Activated CD4-positive, CD25-positive, alpha-beta regulatory T cell (primary cell): ENCODE measurements at places on chromosomes 13 and 19.

DNA sequence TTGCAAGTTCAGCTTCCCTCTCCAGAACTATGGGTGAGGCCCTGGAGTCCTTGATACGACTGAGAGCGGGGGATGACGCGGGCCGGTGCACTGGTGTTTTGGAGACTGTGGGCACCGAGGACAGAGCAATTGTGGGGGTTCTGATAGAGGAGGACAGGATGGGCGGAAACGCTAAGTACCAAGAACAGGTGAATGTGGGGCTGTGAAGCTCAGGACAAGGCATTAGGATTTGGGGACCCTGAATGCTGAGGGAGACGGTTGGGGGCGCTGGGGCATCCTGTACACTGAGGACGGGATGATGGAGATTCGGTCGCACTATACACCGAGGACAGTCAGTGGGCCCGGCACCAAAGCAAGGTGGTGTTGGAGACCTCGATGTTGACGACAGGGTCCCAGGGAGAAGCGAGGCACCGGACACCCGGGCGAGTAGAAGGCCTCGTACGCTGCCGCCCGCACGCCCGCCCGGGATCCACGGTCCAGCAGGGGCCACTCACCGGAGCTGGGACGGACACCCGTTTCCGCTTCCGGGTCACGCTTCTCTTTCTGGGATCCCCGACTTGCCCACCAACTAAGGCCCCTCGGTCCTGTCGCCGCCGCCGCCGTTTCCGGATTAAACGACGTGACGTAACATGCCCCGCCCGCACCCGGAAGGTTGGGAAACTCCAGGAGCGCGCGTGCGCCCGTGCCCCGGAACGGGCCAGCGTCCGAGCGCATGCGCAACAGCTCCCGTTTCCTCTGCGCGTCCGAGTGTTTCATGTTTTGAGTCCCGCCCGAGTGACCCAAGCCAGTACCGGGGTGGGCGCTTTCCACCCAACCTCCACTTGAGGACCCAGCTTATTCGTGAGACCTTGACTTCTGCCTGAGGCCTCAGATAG lies at the start of gene CHMP2A:
Gene CHMP2A (minus strand): TSS at position 612 of the 875 bp plus-strand sequence. CDS start 893 bp downstream, outside the sequence.
- no peak for DNase-seq

GRCh38 chr19:29845574-29846176 lies 33.9 kb downstream of the CCNE1 start:
- no peak for DNase-seq

- no peak for DNase-seq
Observed at GRCh38 chr19:30330266-30330665, 41.9 kb upstream of the ZNF536 start.

GRCh38 chr19:5935473-5936291 lies 21.6 kb downstream of the CAPS start:
- DNase-seq = no peak

DNA sequence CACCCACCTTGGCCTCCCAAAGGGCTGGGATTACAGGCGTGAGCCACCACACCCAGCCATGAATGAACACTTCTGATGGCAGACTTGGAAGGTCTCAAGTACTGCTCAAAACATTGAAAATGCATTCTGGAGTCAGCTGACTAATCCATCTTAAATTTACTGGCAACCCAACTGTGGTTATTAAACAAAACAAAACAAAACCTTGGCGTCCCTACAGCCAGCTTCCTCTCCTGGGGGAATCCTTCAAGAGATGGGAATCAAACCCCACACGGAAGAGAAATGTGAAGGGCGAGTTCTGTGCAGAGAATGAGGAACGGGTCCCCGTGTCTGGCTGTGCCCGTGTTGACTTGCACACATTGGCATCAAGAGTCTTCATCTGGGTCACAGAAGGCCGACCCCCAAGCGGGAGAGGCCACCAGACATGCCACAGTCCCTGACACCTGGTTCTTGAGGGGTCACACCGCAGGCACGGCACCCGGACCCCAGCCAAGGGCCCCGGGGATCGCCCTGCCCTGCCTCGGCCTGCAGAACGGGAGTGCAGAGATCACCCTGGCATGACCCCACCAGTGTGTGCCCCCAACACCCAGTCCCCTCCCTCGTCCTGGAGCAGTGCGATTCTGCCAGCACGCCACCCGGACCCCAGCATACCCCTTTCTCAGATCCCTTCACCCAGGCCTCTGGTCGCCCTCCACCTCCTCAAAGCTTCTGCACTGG lies 3.2 kb downstream of the MAP2K2 start:
- no peak for DNase-seq

DNA sequence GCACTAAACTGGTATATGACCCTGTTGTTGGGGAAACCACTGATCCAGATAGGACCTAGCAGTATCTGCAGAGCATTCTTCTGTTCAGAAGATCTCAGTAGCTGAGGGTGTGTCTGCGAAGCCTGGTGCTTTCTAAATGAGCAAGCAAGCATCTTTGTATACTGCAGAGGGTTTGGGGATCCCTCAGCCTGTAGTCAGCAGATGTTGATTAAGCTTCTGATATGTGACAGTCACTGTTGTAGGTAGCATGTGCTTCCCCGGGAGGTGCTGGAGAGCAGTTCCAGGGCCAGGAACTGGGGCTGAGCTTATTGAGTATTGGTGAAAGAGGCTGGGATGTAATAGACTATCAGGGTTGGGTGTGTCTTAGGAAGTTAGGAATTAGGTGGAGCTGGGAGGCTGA lies 1.5 kb downstream of the SCAF1 start:
- no peak for DNase-seq

DNA sequence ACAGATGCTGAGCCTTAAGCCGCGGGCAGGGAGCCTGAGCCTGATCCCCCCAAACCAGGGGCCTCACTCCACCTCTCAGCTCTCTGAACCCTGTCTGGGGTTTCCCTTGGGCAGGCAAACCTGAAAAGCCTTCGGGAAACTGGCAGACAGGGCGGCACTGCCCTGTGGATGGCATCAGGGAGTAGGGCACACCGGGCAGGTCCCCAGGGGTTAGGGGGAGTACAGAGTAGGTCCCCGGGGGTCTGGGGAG lies 9.7 kb downstream of the MKNK2 start:
- no peak for DNase-seq

GRCh38 chr19:47020992-47021496 lies 1.4 kb downstream of the NPAS1 start:
- DNase-seq = no peak
